Stimulated activated CD4-positive, alpha-beta T cell treated with anti-CD3 and anti-CD28 coated beads, Interleukin-1b, Interleukin-23, amount 100 ng/mL, for 1 hour (primary cell): ENCODE measurements at places on chromosomes 7 and 10.

DNA sequence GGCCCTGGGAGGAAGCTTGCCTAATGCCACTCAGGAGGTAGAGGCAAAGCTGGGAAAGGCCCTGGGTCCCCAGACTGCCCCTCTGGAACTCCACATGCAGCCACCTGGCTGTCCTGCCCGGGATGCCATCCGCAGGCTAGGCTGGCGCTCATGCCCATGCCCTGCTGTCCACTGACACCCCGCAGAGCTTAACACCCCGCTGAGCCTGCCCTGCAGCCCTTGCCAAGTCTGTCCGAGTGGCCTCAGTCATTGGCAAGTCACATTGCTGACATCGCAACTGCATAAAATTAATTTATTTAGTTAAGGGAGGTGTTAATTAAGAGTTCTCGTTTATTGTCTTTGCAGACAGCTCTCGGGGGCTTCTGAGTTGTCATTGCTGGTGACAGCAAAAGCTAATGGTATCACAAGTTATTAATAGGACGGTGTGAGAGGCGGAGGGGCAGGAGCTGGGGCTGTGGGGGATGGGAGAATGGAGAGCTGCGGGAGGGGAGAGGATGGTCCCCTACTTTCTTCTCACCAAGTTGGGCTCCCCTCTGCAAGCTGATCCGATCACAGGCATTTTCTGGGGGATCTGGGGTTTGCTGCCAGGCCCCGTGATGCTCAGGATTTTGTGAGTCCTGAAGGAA lies 55.6 kb upstream of the PCBD1 start:
- DNase-seq = no peak

DNA sequence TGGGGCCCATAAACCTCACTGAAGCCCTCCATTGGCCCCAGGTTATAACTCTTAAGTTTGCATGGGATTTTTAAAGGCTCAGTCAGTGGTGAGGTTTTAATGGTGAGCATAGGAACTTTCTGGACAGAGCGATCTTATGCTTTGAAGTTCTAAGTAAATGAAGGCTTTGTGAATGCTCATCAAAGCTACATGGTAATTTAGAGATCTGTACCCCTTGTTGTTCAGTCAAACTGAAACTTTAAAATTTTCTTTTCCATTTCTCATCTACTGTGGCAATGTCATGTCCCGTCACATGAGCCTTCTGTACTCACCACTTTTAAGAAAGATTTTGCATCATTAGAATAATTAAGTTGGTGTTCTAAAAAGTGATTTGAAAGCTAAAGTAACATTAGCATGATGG lies 39.9 kb downstream of the CHN2 start:
- DNase-seq = no peak

DNA sequence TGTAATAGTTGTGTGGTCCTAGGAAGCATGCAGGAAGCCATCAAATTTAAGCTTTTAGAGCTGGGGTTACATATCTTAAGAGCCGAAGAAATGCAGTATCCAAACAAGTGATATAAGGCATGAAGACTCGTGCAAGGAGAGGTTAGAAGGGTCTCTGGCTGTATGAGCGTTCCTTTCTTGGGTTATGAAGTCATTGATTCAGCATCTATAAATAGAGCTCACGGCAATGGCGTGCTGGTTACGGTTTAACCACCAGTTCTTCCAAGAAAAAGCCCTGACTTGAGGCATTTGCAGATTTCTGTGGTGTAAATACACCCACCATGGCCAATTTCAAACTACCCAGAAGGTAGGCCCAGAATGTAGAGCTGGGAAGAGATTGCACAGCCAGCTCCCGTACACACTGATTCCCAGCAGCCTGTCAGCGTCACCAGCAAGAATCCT lies 72.0 kb upstream of the KAT6B start:
- no peak for DNase-seq

DNA sequence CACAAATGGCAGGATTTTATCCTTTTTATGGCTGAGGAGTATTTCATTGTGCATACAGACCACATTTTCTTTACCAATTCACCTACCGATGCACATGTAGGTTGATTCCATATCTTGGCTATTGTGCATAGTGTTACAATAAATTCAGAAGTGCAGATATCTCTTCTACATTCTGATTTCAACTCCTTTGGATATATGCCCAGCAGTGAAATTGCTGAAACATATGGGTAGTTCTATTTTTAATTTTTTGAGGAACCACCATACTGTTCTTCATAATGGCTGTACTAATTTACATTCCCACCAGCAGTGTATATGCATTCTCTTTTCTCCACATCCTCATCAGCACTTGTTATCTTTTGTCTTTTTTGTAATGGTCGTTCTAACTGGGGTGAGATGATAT lies 1290.3 kb downstream of the XPNPEP1 start:
- DNase-seq = no peak
